ENCODE measurements at places on chromosomes 7 and 10.

- no peak for DNase-seq
- H3K27ac ChIP-seq, result no peak overlapping the region
- H3K4me3 ChIP-seq, result no peak overlapping the region
- no peaks in the 10 kb centered on the region for H3K27me3 ChIP-seq
Measured at GRCh38 chr7:37930226-37930948, 9.9 kb downstream of the EPDR1 start.

GRCh38 chr7:113424185-113424817, 305.9 kb upstream of the SMIM30 start:
- no peak overlapping the region for H3K27ac ChIP-seq
- H3K36me3 ChIP-seq, result no peaks in the 10 kb centered on the region
- no peaks in the 10 kb centered on the region for H3K27me3 ChIP-seq

DNA sequence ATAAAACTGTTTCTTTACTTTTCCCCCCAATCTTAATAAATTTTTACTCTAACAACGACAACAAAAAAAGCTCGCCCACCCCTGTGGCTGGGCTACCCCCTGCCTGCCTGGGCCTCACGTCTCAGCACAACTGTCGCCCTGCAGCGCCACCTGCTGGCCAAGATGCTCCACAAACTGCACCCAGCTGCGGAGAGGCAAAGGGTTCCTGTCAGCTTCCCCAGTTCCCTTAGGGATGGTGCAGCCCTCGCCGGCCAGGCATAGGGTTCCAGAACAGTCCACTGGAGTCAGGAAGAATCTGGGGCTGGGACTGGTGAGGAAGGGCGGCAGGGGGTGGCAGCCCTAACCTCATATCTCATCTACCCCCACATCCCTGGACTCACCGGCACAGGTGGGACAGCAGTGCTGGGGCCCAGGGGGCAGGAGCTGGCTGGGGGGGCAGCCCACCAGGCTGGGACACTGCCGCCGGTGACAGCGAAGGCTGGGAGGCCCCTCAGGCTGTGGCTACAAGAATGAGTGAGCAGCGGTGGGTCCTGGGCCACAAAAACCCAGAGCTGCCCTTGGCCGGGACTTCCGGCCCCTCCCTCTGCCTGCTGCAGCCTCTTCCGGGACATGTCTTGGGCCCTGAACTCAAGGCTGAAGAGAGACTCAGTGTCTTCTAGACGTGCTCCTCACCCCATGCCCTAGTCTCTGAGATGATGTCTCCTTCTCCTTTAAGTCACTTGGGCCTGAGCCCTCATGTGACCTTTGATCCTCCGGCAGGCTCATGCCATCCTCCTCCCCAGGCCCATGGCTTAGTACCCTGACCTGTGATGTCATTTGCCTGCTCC, 21.2 kb downstream of the ATP6V1F start:
- no peak overlapping the region for H3K27ac ChIP-seq
- no peaks in the 10 kb centered on the region for H3K36me3 ChIP-seq
- no peak overlapping the region for H3K4me3 ChIP-seq
- H3K27me3 ChIP-seq, result no peaks in the 10 kb centered on the region
- DNase-seq, result no peak
- H3K4me1 ChIP-seq, result no peaks in the 10 kb centered on the region

DNA sequence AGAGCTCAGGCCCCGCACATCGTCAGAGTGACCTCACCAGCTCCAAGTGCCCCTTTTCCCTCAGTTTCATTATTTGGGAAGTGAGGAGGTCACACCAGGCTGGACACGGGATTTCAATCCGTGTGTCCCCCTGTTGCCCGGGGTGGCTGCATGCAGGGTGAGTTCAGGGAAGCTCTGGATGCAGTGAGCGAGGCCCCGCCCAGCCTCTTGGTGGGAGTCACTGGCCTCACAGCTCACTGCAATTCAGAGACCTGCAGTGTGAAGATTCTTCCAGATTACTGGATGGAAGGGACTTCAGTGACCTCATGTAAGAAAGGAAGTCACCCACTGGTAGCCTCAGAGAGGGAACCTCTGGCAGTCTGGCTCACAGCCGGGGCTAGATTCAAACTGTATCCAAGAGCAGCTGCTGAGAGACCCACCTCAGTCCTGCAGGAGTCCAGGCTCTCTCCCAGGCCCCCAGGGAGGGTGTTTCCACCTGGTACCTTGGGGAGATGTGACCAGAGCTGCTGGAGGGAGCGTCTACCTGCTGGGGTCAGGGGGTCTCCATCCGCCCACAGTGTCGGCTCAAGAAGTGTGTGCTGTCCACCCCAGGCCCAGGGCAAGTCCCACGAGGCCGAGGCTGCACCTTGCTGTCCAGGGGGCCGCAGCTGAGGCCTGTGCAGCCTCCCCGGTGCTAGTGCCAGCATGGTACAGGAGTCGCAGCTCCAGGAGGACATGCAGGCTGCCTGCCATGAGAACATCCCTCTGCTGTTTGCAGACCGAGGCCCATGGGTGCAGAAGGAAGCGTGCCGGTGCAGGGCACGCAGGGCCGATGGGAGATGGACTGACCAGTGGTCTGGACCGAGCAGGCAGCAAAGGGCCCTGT, 54.4 kb downstream of the MGMT start:
- H3K4me3 ChIP-seq, result no peak overlapping the region
- no peaks in the 10 kb centered on the region for H3K27me3 ChIP-seq
- DNase-seq, result no peak
- H3K27ac ChIP-seq, result no peak overlapping the region

- no peaks in the 10 kb centered on the region for H3K27me3 ChIP-seq
- H3K4me3 ChIP-seq, result no peak overlapping the region
- no peak overlapping the region for H3K27ac ChIP-seq
Measured at GRCh38 chr7:9761224-9761623, 1212.4 kb upstream of the PHF14 start.

DNA sequence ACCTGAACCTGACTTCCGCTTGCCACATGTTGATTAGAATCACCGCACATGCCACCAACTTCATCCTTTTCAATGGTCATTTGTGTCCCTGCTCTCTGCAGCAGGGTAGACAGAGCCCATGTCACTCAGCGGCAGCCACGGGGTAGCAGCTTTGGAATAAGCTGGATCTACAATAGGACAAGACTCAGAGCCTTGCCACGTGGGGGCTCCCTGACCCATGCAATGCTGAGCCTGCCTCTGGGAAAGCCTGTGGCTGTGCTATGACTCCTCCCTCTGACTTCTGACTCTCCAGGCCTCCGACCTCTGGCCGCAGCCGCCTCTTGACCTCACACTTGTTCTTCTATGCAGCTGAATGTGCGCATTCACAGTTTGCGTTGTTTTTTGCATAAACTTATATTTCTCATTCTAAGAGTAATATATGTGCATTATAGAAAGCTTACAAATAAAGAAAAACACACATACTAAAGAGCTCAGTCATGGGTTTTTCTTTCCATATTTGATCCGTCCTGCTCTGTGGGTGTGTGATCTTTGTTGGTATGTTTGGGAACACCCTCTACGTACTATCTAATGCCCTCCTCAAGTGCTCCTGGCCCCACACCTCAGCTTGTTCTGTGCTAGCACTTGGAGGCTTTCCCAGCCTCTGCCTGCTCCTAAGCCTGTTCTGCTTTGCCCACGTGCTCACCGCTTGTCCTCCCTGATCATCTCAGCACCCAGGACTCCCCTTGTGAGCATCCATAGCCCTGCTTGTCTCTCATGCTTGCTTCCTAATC, 198.0 kb upstream of the MKI67 start:
- no peak overlapping the region for H3K27ac ChIP-seq
- no peak for DNase-seq
- H3K4me1 ChIP-seq, result no peaks in the 10 kb centered on the region
- no peaks in the 10 kb centered on the region for H3K27me3 ChIP-seq

GRCh38 chr7:155840909-155841308, 28.6 kb upstream of the SHH start:
- H3K4me3 ChIP-seq, result no peak overlapping the region
- no peaks in the 10 kb centered on the region for H3K36me3 ChIP-seq
- no peak overlapping the region for H3K27ac ChIP-seq
- H3K4me1 ChIP-seq, result no peaks in the 10 kb centered on the region
